ENCODE measurements at places on chromosomes 5 and 9. TPM values are rescaled to one million over a fixed set of nuclear protein-coding genes. Genes with fewer than 3 reads are reported as not detected.

C5 gene
- 1.6 TPM for total RNA-seq

NSG2 gene
- not detected for total RNA-seq

POLR3G gene
- total RNA-seq, result 1.7 TPM

TOR4A gene
- 8.6 TPM for total RNA-seq

SURF4 gene
- total RNA-seq, result 127 TPM

TRPM3 gene
- not detected for total RNA-seq

NTRK2 gene
- 0.31 TPM for total RNA-seq

IFNA2 gene
- total RNA-seq, result not detected

Measured in activated naive CD4-positive, alpha-beta T cell treated with anti-CD3 and anti-CD28 coated beads, Interleukin-2, amount 10 ng/mL, durations not matched to agents 5 hours and 36 hours (primary cell).